SK-N-SH (cell line): ENCODE measurements at places on chromosomes 1 and 21. TPM values are rescaled to one million over a fixed set of nuclear protein-coding genes. Genes with fewer than 3 reads are reported as not detected.

Gene AQP10
- polyA plus RNA-seq: 0.02 and 0.13 TPM in 2 replicates

Gene FAM163A
- polyA plus RNA-seq: 0.43 and 1.1 TPM in 2 replicates

Gene LRRC7
- polyA plus RNA-seq: 0.02 and 0.03 TPM in 2 replicates

Gene LAD1
- polyA plus RNA-seq: 0.03 TPM in 1 of 2 replicates, not detected in the other

Gene TPTE
- not detected in 2 replicates for polyA plus RNA-seq

Gene OR2L13
- polyA plus RNA-seq: 0.15 and 0.23 TPM in 2 replicates

Gene CHRM3
- 0.07 and 0.16 TPM in 2 replicates for polyA plus RNA-seq

Gene NSL1
- polyA plus RNA-seq: 17.8 and 22.5 TPM in 2 replicates

Gene ADGRL2
- 40.3 and 52.4 TPM in 2 replicates for polyA plus RNA-seq

Gene ZNF669
- 3.3 and 3.7 TPM in 2 replicates for polyA plus RNA-seq

Gene SLC1A7
- polyA plus RNA-seq: not detected in 2 replicates

Gene APOBEC4
- polyA plus RNA-seq: not detected in 2 replicates

Gene MRPL20
- polyA plus RNA-seq: 159 and 210 TPM in 2 replicates

Gene MAP1LC3C
- 0.06 and 0.20 TPM in 2 replicates for polyA plus RNA-seq

Gene RBM11
- not detected in 2 replicates for polyA plus RNA-seq

Gene ANGPTL7
- polyA plus RNA-seq: 0.08 and 0.16 TPM in 2 replicates

Gene RAB7B
- polyA plus RNA-seq: 0.15 and 0.24 TPM in 2 replicates

Gene IGSF21
- not detected in 2 replicates for polyA plus RNA-seq

Gene GFI1
- 0.18 and 0.19 TPM in 2 replicates for polyA plus RNA-seq

Gene RHEX
- polyA plus RNA-seq: not detected in 2 replicates

Gene OR2T4
- not detected in 2 replicates for polyA plus RNA-seq

Gene FCGR2B
- polyA plus RNA-seq: 0.05 TPM in 1 of 2 replicates, not detected in the other

Gene SPRR2A
- not detected in 2 replicates for polyA plus RNA-seq

Gene TBX19
- 2.7 and 3.5 TPM in 2 replicates for polyA plus RNA-seq

Gene CTSK
- 6.3 and 7.9 TPM in 2 replicates for polyA plus RNA-seq

Gene CYP4Z1
- not detected in 2 replicates for polyA plus RNA-seq

Gene PODN
- polyA plus RNA-seq: 2.0 and 2.9 TPM in 2 replicates

Gene ESPN
- polyA plus RNA-seq: 0.13 and 0.33 TPM in 2 replicates
